ENCODE measurements at places on chromosomes 1 and 21.

DNA sequence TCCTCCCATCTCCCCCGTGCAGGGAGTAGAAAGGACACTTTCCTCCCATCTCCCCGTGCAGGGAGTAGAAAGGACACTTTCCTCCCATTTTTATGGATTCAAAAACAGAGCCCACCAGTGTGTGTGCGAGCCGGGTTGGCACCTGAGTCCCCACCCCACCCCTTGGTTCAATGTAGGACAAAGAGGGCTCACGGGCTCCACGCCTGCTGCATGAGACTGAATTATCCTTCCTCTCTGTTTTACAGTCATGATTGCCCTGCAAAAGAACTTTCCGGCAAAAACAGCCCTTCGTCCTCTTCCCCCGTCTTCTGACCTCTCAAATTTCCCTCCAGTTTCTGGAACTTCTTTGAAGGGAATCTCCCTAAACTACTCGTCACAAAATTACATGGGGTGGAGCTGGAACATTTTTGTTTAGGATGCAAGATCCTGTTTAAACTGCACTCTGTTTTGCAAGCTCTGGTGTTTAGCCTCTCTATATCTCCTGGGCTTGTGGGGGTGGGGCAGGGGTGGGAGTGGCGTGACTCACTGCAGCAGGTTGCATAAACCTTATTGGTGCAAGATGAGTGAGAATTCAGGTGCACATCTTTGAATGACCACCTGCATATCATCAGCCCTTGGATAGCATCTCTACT, 99.8 kb downstream of the PSMG1 start:
- no peak for DNase-seq

- no peak for DNase-seq
Observed at GRCh38 chr1:217892750-217893149, 261.6 kb downstream of the SPATA17 start.

- no peak for DNase-seq
Observed at GRCh38 chr21:40719615-40720014, 127.3 kb downstream of the DSCAM start.

DNA sequence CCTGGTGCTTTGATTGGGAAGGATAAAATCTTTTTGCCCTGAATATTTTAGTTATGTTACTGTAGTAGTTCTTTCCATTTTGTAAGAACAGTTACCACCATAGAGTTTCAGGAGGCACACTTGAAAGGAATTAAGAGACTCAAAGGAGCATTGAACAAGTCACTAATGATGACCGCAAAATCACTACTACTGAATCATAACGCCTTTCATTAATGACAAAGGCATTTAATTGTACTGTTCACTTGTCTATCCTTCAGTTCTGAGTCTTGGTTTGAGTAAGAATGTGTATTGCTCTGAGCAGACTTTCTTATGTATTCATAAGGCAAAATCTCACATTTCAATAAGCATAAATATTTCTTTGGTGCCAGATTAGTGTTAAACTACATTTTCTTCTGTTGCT, 24.9 kb downstream of the LHX9 start:
- no peak for DNase-seq
